ENCODE measurements at places on chromosomes 12 and 14.

GRCh38 chr12:99810718-99811593, 163.4 kb downstream of the GARIN6 start:
- no peak for DNase-seq

DNA sequence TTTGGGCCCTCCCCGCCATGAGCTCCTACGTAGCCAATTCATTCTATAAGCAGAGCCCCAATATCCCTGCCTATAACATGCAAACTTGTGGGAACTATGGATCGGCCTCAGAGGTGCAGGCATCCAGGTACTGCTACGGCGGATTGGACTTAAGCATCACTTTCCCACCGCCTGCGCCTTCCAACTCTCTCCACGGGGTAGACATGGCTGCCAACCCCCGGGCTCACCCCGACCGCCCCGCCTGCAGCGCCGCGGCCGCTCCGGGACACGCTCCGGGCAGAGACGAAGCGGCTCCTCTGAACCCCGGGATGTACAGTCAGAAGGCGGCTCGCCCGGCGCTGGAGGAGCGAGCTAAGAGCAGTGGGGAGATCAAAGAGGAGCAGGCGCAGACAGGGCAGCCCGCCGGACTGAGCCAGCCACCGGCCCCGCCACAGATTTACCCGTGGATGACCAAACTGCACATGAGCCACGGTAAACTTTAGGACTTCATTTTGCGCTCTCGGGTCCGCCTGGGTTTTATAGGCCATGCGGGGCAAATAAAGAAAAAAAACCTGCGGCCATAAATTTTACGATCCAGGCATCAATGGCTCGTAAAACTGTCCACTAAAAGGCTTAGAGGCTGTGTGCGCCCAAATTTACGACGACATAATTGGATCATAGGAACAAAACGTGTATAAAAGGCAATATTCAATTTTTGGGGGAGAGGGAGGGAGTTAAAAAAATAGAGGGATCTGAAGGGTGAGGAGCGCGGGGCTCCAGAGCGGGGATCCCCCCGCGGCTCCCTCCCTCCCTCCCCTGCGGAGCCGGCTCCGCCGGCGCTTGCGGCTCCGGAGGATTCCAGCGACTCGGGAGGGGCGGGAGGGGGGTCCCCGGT, 493 bp downstream of the HOXC5 start:
- no peak for DNase-seq

DNA sequence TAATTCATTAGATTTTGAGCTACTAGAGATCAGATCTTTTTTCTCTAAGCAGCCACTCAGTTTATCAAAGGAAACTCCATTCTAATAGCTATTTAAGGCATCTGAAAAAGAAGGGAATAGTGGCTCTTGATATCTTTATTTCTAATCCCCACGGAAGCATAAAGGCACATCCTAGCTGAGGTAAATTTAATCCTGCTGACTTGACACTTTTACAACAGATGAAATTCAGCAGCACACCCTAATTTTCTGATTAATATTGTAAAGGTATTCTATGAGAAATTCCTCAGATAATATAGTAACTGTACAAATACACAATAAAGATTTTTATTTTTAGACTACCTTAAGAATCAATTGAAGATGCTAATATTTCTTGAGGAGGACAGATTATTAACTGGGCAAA, 916.4 kb downstream of the TMTC2 start:
- DNase-seq: no peak

DNA sequence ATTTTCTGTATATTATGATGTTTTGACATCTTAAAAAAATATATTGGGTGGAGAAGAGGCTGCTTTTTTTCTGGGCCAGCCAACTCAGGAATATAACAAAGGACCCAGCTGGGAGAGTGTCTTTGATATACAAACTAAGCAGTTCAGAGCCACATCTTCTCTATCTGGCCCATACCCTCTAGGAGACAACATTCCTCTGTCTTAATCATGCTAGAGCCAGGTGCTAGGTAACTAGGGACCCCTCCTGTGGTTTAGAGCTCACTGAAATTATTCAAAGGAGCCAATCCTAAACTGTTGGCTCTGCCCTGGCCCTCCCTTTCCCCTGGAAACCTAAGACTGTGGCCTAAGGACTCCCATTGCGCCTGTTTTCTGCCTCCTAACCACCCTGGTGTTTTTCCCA, 193.1 kb upstream of the DIO2 start:
- DNase-seq: no peak

GRCh38 chr14:80388980-80389711, 177.8 kb upstream of the DIO2 start:
- DNase-seq: no peak

DNA sequence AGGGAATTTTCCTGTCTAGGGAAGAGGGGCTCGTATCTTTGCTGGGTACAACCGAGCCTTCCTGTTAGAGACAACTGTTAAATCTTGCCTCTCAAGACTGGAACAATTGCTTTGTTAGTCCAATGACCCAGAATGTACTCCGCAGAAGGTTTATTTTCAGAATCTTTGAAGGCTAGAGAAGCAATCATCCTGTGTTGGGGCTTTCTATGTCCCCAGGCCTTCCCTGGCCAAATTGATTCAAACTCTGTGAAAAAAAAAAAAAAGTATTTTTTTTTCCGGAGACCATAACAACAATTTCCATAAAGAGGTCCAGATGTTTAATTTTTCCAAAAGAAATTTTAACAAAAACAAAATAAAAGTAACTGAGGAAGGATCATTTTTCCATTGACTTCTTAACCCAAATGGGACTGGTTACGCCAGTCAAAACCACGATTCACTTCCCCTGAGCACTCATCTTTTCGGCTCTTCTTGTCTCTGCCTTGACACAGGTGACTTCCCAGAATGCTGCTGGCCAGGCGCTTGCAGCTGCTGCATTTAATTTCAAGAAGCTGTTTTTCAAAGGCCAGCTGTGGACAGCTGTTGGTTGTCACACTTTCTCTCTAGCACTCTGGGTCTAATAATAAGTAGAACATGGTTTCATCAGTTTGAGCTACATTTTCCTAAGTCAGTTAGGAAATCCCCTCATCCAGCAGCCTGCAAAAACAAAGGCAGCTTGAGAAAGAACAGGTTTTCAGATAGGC, 81.6 kb upstream of the MANSC4 start:
- no peak for DNase-seq

- no peak for DNase-seq
Observed at GRCh38 chr12:114355389-114356088, 50.4 kb downstream of the TBX5 start.

- DNase-seq: peak; percentile 37
Observed at GRCh38 chr12:62799766-62800406, 135.1 kb downstream of the PPM1H start.

DNA sequence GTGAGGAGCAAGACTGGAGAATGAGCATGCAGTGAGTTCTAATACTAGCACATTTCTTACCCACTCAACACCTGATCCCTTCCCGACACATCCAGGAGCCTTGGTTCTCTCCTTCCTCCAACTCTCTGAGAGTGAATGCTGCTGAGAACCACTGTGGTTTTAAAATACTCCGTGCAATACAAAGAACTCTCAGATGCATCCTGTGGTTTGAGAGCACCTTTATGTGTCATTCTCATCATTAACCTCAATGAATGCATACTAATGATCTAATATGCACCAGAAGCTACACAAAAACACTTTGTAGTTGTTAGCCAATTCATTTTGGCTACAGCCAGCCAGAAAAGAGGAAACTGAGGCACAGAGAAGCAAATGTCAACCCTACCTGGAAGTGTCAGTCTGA, 87.6 kb downstream of the GALNT8 start:
- DNase-seq: no peak

DNA sequence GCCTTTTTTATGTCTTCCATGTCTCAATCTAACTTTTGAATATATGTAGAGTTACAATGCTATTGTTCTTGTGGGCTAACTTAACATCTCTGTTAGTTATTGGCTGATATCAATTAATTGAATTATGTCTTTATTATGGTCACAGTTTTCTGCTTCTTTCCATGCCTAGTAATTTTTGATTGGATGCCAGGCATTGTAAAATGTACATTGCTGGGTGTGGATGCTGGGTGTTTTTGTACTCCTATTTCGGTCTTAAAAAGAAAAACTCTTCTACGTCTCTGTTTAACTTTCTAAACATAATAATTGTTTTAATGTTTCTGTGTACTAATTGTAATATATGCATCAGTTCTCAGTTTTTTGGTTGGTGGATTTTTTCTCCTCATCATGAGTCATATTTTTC, 296.1 kb upstream of the PRICKLE1 start:
- DNase-seq: no peak

DNA sequence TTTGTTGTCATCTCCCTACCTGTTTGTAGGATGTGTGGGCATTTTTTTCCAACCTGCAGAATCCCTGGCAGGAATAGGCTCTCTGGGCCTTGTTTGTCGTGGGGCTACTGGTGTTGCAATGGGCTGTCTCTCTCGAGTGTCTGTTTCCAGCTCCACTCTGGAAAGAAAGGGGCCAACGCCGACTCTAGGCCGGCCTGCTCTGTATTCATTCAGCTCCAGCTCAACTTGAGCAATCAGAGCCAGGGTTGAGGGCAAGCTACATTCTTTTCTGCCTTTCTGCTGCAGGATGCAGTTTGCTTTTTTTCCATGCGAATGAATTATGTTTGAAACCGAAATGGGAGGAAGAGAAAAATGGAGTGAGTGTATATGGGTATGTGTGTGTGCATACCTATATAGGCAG, 2.3 kb downstream of the JDP2 start:
- DNase-seq: no peak

GRCh38 chr12:58470266-58471010, 449.9 kb downstream of the LRIG3 start:
- no peak for DNase-seq

DNA sequence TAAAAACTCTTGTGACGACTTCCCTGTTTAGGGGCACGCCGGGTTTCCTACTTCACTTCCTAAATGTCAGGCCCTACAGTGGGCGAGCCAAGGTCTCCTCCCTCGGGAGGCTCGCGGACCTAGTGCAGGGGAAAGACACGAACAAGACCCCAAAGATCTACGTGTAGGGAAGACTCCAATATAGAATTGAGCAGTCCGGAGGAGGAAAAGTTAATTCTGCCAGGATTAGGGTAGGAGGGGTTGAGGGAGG, 564 bp downstream of the ATXN3 start:
- no peak for DNase-seq

DNA sequence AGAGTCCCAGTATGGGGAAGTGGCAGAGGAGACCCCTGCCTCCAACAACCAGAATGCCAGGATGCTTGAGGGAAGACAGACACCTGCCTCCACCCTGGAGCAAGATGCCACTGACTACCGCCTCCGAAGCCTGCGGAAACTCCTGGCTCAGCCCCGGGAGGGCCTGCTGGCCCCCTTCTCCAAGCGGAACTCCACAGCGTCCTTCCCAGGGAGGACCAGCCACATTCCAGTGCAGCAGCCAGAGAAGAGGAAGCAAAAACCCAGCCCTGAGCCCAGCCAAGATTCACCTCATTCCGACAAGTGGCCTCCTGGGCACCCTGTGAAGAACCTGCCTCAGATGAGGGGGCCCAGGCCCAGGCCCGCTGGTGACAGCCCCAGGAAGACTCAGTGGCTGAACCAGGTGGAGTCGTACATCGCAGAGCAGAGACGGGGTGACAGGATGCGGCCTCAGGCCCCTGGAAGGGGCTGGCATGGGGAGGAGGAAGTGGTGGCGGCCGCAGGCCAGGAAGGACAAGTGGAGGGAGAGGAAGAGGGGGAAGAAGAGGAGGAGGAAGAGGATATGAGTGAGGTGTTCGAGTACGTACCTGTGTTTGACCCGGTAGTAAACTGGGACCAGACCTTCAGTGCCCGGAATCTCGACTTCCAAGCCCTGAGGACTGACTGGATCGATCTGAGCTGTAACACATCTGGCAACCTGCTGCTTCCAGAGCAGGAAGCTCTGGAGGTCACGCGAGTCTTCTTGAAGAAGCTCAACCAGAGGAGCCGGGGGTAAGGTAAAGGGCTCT, 93.7 kb downstream of the B4GALNT3 start:
- peak; percentile 49 for DNase-seq

- DNase-seq: no peak
Observed at GRCh38 chr12:50828886-50829285, 13.8 kb upstream of the TMPRSS12 start.

GRCh38 chr12:82479511-82479910, 121.2 kb downstream of the METTL25 start:
- no peak for DNase-seq

DNA sequence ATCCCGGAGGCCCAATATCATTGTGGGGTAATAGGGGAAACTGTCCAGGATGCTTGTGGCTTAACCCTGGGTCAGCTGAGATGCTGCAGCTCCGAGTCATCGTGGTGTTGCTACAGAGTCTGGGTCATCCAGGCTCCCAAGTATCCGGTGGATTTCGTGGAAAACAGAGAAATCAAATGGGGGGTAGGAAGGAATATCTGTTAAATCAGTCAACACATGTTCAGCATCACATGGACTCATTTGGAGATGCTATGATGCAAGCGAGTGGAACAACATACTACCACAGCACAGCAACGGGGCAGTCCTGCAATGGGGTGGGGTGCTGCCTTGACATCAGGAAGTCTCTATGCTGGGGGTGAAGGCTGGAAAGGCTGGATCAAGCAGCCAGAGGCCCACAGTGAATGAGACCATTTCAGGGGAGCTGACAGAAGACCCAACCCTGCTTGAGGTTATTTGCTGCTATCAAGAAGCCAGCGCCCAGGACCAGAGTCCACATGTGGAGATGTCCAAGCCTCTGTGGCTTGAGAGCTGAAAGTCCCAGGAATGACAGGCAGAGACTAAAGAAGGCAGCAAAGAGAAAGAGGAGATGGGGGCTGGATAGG, 22.9 kb downstream of the VDR start:
- DNase-seq: no peak

DNA sequence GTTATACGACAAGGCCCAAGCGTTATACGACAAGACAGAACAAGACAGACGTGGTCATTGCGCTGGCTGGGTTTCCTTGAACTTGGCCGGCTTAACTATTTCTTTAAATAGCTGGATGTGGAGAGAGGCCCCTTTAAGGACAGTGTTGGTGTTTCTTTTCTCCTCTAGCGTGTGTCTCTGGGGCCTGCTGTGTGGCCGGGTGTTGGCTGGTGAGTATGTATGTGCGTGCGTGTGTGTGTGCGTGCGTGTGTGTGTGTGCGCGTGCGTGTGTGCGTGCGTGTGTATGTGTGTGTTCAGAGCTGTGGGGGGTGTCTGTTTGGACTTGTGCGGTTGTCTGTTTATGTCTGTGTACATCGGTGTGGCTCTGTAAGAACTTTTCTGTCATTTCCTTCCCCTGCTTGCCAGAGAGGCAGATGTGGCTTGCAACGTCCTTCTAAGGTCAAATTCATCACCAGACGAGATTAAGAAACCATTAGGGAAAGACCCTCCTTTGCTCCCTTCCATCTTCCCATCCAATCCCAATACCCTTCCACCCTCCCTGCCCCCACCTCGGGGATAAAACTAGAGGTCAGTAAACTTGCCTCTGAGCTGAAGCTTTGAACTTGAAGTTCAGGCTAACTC, 78.6 kb upstream of the TBX3 start:
- DNase-seq: peak; percentile 42

DNA sequence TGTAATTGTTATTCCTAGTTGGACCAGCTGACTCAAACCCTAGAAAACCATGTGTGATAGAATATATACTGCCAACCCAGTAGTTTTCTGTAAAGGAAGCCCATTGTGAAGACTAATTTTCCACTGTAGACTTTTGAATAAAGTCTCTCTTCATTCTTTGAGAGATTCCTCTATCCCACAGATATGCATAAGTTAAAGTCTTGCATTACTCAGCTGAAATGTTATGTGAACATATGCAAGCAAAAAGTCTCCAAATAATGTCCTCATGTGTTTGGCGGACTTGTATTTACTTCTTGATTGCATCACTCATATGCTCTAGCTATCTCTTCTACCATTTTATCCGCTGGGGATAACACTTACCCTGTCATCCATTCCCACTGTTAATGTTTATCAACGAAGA, 35.1 kb upstream of the OTOGL start:
- no peak for DNase-seq

Measured in T-helper 2 cell (primary cell).